ENCODE measurements at places on chromosomes 2 and 18.

- no peak for DNase-seq
Measured at GRCh38 chr2:100321866-100322820, at the start of gene LONRF2. TSS of gene LONRF2 (minus strand) at chr2:100322501. CDS start at chr2:100322093, 408 bp downstream.

GRCh38 chr2:235639428-235639773 is 145.6 kb downstream of the AGAP1 start:
- no peak for DNase-seq

DNA sequence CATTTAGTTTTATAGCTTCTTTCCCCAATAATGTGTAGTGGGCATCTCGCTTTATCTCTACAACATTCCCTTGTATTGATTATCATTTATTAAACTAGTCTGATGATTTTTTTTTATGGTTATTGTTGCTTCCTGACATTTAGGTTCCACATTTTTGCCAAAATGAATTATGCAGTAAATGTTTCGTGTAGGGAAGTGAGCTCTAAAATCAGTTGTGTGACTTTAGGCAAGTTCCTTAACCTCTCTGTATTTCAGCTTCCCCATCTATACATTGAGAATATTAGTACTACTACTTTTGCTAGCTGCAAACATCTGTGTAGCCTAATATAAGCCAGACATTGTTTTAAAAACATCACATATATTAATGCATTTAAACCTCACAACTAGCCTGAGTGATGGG is 22.9 kb downstream of the SOCS6 start:
- no peak for DNase-seq

DNA sequence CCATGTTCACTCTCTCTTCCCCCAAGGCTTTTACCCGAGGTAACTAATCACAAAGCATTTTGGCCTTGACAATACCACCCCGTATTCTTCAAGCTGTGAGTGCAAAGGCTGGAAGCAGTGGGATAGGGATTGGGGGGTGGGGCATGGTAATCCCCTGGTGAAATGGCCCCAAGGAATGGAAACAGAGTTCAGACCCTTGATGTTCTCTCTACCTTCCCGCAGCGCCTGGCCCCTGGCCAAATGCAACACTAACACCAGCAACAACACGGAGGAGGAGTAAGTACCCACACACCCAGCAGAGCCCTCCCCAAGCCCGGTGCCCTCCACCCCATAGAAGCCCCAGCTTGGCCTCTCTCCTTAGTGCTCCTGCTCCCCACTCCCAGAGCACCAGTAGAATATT is 36.9 kb downstream of the CNGA3 start:
- no peak for DNase-seq

- no peak for DNase-seq
Measured at GRCh38 chr2:224031358-224031970, 7.6 kb downstream of the SERPINE2 start.

DNA sequence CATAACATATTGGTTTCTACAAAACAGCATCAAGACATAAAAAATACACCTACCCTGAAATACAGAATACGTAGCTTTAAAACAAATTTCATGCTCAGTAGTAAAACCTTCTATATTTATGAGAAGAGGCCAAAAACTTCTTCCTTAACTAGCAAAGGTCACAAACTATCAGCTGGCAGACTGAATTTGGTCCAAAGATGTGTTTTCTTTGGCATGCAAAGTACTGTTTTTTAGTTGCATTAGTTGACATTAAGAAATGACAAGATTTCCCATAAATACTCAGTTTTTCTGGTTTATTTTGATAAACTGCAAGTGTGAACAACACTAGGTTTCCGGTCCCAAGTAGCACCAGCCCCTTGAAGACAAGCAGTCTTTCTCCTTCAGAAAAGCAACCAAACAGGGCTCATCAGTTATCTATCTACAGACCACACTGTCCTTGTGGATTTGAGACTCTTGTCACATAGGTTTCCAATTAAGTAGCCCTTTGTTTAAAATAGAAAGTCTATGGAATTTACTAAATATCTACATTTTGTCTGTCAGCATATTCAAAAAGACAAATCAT is 35.6 kb downstream of the SLC25A12 start:
- no peak for DNase-seq

Data from stimulated activated CD4-positive, alpha-beta T cell treated with anti-CD3 and anti-CD28 coated beads, Interleukin-2, amount 100 ng/mL, for 24 hours (primary cell).